ENCODE measurements at places on chromosomes 4 and X.

- DNase-seq: no peak
Observed at GRCh38 chrX:118823263-118824172, at the start of gene ZCCHC12. TSS of gene ZCCHC12 (plus strand) at chrX:118823824. CDS start at chrX:118825245, 1,421 bp downstream.

DNA sequence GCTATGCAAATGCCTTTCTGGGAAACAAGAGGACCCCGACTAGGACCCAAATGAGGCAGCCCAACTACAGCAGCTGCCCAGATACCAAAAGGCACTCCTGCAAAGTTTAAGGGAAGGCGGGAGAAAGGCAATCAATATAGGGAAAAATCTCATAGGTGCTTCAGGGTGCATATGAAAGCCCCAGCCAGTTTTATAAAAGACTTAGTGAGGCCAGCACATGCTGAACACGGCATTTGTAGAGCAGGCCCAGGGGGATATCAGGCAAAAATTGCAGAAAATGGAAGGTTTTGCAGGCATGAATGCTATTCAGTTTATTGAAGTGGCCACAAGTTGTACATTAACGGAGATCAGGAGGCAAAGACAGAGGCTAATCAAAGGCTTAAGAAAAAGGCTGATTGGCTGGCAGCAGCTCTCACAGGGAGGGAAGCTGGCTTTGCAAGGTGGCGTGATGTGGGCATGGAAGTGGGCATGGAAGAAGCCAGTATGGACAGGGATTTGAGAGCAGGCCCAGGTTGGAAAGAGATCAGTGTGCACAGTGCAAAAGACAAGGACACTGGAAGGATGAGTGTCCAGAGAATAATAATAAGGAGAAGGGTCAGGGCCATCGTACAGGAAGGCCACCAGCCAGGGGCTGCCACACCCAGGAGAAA lies 37.7 kb upstream of the UGT2B7 start:
- DNase-seq: no peak

GRCh38 chrX:69493193-69493592 lies 10.9 kb upstream of the NALF2 start:
- DNase-seq: no peak

DNA sequence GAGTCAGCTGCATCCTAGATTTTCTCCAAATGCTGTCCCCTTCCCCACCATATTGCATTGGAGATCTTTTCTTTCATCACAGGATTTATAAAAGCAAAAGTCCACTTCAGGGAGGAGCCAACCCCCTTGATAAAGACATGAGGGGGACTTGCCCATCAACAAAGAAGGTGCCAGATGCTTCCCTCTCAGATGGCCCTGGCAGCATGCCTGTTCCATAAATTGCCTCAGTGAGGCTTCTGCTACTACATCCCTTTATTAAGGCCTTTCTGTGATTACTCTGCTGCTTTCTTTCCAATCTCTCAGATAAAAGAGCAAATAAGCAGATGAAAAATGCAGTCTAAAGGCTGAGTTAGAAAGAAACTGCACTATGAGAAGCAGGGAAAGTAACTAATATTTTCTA lies 511.6 kb downstream of the PACRGL start:
- no peak for DNase-seq

DNA sequence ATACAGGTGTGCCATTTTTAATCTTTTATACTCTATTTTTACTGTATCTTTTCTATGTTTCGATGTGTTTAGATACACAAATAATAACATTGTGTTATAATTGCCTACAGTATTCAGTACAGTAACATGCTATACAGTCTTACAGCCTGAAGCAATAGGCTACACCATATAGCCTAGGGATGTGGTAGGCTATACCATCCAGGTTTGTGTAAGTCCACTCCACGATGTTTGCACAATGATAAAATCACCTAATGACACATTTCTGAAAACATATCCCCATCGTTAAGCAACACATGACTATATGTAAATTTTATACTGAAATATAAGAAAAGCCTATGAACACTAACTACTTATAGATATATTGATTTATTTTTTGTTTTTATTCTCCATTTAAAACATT lies 48.9 kb upstream of the EXOC1L start:
- DNase-seq: no peak

DNA sequence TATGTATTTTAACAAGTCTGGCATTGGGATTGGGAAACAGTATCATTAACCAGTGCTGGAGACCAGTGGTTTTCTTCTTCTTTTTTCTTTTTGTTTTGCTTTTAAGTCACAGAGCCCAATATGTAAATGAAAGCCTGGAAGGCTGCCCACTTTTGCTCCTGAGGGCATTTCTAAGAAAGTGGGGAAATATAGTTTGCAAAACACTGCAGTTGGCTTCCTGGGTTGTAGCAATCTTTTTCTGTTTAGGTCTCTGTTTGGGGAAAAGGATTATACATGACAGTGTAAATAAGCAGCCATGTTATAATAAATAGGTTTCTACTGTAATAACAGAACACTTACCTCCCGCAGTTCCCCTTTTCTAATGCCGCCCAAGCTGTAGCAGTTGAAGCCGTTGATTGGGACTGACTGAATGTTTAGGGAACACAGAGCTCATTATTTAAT lies 105.5 kb downstream of the TMEM164 start:
- DNase-seq: no peak

Data from omental fat pad (tissue), 4 donors.